ENCODE measurements at places on chromosomes 11 and 22. TPM values are rescaled to one million over a fixed set of nuclear protein-coding genes. Genes with fewer than 3 reads are reported as not detected.
A peak's percentile ranks its signal among the peaks of the same experiment; 100 is the strongest.

The FREY1 gene
- total RNA-seq: 1.8 TPM

The TIMM8B gene
- total RNA-seq: 14.5 TPM

DNA sequence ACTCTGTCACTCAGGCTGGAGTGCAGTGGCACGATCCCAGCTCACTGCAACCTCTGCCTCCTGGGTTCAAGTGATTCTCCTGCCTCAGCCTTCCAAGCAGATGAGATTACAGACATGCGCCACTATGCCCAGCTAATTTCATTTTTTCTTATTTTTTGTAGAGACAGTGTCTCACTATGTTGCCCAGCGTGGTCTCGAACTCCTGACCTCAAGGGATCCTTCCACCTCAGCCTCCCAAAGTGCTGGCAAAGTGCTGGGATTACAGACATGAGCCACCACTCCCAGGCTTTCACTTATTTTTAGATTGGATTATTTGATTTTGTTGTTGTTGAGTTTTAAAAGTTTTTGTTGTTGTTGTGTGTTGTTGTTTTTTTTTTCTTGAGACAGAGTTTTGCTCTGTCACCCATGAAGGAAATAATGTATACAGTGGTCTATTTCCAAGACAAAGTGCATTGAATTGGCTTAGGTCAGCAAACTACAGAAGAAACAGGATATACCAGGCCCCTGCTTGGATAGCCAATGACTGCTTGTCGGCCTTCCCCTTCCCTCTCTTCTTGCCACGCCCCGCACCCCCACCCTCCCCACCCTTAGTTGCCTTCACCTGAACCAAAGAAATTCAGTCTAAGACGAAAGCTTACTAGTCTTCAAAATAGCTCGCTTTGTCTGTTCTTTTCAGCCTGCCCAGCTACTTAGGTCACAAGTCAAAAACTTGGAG, 91.8 kb upstream of the CLDN5 start:
- DNase-seq: no peak

- DNase-seq: no peak
Measured at GRCh38 chr11:36333897-36334296, 37.8 kb downstream of the PRR5L start.

- peak; percentile 18 for DNase-seq
Measured at GRCh38 chr11:10305964-10306918, 1.4 kb downstream of the ADM start.

GRCh38 chr11:62665599-62666258, 617 bp downstream of the CSKMT start:
- DNase-seq: peak; percentile 60

- DNase-seq: no peak
Measured at GRCh38 chr11:120284272-120284671, 40.8 kb upstream of the TLCD5 start.

DNA sequence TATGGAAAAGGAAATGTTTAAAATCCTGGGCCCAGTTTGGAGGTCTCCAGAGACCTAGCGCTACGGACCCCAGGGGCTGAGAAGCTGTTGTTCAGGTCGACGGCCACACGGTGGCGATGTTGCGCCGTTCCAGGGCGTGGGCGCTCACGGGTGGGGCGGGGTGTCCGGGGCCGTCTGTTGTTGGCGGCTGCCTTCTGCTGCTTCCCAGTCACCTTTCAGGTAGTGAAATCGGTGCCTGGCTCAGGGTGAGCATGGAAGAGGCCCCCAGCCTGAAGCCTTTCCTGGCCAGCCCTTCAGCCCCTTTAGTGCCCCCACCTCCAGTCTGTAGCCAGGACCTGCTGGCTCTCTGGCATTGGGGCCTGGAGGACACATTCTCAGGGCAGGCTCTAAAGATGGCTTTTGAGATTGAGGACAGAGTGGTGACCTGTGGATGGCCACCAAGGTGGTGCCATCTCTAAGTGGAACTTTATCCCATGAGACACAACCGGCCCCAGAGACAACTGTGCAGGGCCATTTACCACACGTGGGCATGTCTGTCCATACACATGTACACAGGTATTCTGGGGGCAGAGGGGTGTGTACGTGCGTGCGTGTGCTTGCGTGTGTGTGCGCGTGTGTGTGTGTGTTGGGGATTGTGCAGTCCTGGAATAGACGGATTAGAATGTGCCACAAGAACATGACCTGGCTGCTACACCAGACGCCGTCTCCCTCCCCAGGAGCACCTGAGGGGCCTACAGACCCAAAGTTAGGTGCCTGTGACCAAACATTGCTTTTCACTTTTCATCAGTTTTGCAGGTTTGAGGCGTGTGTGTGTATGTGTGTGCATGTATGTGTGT, 53.8 kb downstream of the ST14 start:
- DNase-seq: peak; percentile 55

DNA sequence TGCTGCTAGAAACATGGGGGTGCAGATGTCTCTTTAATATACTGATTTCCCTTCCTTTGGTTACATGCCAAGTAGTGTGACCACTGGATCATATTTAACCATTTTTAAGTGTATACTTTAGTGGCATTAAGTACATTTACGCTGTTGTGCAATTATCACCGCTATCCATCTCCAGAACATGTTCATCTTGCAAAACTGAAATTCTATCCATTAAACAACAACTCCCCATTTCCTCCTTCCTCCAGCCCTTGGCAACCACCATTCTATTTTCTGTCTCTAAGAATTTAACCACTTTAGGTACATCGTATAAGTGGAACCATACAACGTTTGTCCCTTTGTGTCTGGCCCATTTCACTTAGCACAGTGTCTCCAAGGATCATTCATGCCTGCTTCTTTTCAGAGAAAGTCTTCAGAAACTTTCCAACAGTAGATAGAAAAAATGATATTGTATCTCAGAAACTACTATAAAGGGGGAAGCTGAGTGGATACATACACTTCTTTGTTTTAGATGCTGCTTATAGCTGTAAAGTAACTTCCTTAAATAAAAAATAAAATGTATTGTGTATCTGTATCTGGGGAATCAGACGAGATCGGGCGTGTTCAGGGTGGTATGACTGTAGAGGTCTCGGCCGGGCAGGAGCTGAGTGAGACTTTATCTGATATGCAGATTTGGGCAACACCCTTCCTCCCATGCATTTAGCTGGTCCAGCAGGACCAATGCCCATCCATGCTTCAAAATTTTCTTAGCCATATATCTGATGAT, 44.6 kb upstream of the ZBED5 start:
- DNase-seq: no peak

DNA sequence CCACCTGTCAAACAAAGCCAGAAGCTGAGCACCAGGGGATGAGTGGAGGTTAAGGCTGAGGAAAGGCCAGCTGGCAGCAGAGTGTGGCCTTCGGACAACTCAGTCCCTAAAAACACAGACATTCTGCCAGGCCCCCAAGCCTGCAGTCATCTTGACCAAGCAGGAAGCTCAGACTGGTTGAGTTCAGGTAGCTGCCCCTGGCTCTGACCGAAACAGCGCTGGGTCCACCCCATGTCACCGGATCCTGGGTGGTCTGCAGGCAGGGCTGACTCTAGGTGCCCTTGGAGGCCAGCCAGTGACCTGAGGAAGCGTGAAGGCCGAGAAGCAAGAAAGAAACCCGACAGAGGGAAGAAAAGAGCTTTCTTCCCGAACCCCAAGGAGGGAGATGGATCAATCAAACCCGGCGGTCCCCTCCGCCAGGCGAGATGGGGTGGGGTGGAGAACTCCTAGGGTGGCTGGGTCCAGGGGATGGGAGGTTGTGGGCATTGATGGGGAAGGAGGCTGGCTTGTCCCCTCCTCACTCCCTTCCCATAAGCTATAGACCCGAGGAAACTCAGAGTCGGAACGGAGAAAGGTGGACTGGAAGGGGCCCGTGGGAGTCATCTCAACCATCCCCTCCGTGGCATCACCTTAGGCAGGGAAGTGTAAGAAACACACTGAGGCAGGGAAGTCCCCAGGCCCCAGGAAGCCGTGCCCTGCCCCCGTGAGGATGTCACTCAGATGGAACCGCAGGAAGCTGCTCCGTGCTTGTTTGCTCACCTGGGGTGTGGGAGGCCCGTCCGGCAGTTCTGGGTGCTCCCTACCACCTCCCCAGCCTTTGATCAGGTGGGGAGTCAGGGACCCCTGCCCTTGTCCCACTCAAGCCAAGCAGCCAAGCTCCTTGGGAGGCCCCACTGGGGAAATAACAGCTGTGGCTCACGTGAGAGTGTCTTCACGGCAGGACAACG, 11.7 kb downstream of the CXCR5 start:
- DNase-seq: peak; percentile 84

GRCh38 chr22:27778294-27779090, 23.1 kb downstream of the MN1 start:
- no peak for DNase-seq

DNA sequence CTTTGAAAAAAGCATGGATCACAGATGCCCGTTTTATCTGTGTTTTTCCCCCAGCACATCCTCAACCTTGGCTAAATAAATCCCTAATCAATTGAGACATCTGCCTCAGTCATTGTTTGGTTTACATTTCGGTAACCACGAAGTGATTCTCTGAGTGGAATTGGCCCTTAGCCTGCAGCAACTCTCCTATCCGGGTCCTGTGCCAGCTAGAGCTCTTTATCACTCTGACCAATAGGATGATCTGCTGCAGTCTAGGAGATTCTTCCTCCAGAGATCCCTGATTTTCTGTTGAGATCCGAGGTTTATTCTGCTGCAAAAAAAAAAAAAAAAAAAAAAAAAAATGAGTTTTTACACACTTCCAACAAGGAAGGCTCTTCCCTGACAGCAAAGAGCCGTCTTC, 137.3 kb downstream of the KCNA4 start:
- DNase-seq: no peak

DNA sequence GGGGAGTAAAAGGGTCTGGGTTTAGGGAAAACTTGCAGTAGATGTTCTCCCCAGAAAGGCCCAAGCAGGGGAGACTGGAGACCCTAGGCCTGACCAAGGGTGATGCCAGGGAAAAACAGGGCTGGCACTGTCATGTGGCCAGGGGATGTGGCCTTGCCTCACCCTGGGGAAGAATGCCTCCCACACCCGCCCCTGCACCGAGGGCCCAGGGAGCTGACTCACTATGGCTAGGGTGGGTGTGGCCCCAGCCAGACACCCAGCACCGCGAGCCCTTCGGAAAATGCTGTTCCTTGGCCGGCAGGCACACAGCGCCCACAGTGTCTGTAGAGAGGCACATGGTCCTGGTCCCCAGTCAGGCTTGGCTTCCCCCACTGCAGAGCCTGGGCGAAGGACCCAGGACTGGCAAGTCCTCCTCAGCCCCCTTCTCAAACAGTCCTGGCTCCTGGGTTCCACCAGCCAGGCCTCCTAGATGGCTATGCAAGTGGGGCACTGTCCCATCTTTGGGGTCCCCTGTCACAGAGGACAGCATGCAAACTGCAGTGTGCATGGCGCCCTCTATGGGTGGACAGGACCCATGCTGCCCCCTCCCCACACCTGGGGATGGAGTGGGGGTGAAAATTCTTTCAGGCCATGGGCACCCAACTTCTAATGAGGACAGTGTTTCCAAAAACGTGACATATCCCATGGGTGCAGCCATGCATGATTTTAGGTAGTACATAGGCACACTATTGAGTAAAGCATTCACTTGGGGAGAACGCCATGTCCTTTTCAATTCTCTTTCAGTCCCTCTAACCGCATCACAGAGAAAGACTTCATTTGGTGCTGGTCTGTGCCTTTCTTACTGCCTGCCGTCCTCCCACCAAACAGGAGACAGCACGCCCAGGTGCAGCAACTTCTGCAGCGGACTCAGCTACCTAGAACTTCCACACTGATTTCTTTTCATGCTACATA, 15.2 kb downstream of the TMPRSS5 start:
- no peak for DNase-seq

DNA sequence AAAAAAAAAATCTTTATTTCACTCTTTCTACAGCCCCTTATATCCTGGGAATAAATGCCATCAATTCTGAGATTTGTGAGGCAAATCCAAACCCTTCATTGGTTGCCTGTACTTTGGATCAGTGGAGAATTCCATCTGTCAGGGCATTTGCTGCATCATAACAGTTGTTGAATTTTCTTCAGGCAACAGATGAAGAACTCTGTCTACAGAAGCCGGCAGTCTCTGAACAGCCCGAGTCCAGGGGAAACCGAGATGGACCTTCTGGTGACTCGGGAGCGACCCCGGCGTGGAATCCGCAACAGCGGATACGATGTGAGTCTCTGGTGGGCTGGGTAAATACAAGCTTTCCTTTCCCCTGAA, 82.3 kb downstream of the C11orf91 start:
- DNase-seq: no peak

DNA sequence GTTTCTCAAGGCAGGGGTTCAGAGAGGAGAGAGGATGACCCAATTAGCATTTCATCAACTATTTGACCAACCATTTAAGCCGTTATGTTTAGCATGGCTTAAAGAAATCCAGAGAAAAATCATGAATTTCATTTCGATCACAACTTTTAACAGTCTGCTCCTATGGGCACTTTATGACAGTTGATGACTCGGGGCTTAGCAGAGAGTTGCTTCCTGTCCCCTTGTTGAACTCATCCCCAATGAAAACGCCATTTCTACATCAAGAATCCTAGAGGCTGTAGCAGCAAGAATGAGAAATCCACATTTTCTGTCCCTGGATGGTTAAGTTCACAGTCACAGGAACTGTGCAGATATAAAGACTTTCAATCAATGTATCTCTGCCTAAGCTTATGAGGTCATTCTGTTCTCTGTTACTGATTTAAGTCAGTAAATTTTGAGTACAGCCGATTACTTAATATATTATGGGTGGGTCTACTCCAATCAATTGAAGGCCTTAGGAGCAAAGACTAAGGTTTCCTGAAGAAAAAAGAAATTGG, 81.1 kb downstream of the BDNF start:
- DNase-seq: no peak
